Uterus (tissue), 4 donors: ENCODE measurements at places on chromosomes 13 and 19.

DNA sequence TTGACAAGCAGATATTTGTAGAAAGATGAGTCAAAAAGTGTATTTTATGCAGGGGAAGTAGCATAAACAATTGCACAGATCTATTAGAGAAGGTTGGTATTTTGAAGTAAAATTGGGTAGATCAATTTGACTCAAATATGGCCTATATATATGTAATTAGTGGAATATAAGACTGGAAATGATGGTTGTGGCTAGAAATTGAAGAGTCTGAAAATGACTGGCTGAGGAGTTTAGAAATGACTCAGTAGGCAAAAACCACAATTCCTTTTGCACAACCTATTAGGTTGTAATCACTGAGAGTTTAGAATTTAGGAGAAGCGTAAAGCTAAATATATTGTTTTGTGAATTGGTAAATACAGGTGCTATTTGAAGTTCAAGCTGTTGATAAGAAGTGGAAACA, 622.6 kb upstream of the PCDH20 start:
- DNase-seq: no peak

GRCh38 chr19:55189403-55189835, 9.3 kb upstream of the SYT5 start:
- DNase-seq: peak; percentile 31

- DNase-seq: no peak
These were observed 122.3 kb downstream of the URI1 start for GRCh38 chr19:30064348-30064699.

GRCh38 chr19:46925548-46925950, 64.8 kb downstream of the ARHGAP35 start:
- no peak for DNase-seq

DNA sequence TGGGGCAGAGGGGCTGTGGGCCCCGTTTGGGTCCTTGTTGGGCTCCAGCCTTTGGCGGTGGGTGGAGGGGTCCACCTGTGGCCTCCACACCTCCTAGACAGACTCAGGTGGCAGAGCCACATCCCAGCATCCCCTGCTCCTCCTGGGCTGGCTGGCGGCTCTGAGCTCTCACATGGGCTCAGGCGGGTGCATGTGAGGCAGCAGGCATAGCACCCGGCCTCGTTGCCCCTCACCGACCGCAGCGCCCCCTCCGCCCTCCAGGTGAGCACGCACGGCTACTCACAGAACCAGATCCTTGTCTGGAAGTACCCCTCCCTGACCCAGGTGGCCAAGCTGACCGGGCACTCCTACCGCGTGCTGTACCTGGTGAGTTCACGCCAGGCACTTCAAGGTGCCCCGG, 5.9 kb upstream of the TEKTIP1 start:
- no peak for DNase-seq

DNA sequence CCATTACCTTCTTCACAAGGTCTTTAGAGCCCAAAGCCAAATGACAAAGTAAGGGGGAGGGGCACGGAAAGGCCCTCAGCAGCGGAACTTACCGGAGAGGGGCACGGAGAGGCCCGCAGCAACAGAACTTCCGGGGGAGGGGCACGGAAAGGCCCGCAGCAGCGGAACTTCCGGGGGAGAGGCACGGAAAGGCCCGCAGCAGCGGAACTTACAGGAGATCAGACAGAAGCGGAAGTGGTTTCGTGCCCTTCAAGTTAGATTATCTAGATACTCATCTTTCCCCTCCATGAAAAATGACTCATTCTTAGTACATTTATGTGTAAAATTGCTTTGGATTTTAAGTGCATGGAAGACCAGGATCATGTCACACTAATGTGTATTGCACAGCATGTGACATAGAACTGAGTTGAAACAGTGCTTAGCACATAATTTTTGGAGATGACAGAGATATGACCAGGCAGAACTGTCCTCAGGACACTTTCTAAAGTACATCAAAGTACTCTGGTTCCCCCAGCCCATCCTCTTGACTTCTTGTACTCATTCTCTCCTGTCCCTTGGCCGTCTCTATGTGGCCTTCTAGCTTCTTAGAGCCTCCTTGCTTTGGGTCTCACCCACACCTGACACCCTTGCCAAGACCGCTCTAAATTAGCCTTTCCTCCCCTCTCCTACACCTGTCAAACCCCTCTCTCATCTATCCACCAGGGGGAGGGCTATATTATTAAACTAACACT, 25.7 kb upstream of the TPTE2 start:
- DNase-seq: no peak

GRCh38 chr13:30071969-30072817, 221.8 kb upstream of the UBL3 start:
- DNase-seq: no peak

GRCh38 chr19:28471731-28472510, 741.0 kb downstream of the UQCRFS1 start:
- no peak for DNase-seq

- no peak for DNase-seq
These were observed 19.3 kb upstream of the RAB20 start for GRCh38 chr13:110580800-110581199.

DNA sequence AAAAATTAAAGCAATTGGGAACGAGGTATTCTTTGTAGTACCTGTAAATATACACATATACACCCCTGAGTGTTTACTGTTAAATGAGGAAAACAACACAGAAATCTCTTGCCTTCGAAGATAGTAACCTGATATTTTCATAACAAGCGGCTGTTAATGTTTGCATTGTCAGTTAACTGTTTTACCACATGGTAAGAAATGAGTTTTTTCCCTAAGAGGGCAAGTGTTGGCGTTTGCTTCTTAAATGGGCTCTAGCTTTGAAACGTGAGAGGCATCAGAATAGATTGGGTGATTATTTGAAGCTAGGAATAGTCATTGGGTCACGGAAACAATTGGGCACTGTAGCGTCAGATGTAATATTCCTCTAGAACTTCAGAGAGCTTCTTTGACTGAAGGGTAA, 22.0 kb upstream of the UPF3A start:
- DNase-seq: no peak

- no peak for DNase-seq
These were observed 6.8 kb downstream of the ATP8A2 start for GRCh38 chr13:25378528-25378927.

- no peak for DNase-seq
These were observed 946.0 kb downstream of the SLITRK5 start for GRCh38 chr13:88617176-88617575.

GRCh38 chr19:32682317-32682716, 6.7 kb downstream of the RGS9BP start:
- no peak for DNase-seq

DNA sequence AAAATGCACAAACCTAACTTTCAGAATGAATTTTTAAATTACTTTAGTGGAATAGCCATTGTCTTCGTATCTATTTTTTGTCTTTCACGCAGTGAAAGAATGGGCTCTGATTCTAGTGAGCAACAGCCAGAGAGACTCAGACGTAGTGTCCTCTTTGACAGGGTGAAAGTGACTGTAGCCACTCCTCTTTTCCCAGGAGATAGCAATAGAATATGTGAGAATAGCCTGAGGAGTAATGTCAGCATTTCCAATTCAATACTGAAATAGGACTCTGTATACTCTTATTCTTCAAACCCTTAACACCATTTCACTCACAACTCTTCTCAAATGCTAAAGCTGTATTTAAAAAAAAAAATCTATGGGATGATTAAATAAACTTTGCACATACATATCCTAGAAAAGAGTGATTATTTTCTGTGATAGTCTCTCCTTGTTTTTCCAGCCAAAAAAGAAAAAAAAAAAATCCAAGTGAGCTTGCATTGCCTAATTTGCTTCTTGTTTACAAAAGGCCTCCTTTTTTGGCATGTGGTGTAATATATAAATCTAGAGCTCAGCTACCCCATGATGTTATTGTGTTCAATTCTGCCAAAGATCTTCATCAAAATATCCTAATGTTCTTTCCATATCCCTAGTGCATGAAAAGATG, 626.1 kb upstream of the SLITRK6 start:
- no peak for DNase-seq

DNA sequence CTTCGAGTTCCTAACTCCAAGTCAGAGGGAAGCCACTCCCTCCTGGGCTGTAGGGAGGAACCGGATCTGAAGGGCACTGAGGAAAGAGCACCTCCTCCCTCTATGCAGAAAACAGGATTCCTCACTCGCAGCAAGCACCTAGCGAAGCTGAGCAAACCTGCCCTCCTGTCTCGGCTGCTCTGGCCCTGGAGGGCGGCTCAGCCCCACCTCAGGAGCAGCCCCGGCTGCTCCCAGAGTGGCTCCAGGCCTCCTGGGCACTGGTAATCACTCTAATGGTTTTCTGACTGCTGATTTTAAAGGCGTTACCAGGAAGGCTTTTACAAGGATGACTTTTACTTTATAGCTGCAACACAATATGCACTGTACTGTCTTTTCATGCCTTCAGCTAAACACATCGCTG, 312.5 kb downstream of the TEX29 start:
- no peak for DNase-seq

DNA sequence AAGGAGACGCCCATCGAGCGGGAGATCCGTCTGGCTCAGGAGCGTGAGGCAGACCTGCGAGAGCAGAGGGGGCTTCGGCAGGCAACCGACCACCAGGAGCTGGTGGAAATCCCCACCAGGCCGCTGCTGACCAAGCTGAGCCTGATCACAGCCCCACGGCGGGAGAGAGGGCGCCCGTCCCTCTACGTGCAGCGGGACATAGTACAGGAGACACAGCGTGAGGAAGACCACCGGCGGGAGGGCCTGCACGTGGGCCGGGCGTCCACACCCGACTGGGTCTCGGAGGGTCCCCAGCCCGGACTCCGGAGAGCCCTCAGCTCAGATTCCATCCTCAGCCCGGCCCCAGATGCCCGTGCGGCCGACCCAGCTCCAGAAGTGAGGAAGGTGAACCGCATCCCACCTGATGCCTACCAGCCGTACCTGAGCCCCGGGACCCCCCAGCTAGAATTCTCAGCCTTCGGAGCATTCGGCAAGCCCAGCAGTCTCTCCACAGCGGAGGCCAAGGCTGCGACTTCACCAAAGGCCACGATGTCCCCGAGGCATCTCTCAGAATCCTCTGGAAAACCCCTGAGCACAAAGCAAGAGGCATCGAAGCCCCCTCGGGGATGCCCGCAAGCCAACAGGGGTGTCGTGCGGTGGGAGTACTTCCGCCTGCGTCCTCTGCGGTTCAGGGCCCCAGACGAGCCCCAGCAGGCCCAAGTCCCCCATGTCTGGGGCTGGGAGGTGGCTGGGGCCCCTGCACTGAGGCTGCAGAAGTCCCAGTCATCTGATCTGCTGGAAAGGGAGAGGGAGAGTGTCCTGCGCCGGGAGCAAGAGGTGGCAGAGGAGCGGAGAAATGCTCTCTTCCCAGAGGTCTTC, 7.1 kb downstream of the MISP start:
- no peak for DNase-seq

- no peak for DNase-seq
These were observed 151.5 kb downstream of the RGCC start for GRCh38 chr13:41608839-41609177.

DNA sequence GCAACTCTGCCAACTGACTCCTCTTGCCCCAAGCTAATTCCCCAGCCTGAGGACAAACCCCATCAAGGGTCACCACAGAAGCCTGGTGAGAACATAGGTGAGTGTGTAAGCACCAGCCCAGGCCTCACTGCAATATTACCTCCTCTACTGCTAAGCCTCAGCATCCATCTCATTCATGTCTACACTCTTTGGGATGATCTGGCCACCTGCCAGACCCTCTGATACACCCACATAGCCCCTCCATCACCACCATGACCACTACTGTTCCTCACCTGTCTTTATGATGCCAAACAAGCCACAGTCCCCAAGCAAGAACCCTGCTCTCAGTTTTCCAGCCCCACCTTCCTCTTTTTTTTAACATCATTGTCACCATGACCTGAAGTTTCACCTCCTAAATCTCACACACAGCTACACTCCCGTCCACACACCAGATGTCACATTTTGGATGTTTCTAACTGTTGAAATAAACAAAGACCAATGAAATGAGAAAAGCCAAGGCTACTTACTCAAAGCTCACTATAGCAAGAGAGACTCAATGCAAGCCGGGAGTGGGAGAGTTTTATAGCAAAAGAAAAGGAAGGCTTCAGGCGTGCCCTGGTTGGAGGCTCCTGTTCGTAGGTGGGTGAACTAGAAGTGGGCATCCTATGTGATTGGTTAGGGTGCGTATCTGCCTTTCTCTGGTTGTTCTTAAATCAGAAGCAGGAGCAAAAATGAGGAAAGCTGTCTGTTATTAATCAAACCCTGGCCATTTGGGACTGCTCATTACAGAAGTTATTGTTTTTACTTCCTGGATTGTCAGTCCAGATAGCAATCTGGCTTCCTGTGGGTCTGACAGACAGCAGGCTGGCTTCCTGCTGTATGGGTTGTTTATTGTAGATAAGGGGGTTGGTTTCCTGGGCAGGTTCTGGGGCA, 2.0 kb downstream of the ZNF792 start:
- DNase-seq: no peak

DNA sequence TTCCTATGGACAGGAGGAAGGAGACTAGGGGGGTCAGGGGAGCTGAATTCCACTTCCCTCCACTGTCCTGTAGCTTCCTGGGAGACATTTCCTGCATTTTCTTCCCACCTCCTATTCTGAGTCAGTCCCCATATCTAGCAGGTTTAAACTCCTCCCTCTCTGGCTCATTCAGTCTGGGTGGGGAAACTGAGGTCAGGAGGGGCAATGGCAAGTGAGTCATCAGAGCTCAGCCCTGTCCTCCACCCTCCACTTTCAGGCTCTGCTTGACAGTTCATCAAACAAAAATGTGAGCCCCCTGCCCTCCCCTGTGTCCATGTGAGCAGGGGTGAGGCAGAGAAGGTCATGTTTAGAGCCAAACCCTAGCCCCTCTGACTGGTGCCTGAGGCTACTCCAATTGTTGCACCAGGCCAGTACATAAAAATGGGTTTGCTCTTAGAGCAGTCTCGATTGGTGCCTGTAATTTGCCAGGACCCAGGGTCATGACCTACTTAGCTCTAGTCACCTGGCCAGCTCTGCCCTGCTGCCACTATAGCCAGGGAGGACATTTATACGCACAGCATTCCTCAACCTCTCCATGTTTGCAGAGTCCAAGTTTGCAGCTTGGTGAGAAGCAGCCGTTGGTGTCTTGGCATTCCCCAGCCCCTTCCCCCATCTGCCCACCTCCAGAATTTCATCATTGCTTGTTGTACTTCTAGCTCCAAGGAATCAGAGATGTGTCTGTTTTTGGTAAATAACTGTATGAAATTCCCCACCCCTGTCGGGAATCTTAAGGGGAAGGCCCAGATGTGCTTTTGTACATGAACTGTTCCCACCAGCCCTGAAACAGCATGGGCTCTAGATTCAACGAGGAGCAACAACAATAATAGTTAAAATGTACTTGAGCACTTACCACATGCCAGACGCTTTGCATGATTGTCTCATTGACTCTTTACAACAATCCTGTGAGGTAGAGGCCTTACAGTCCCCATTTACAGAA, 20.7 kb downstream of the SAMD4B start:
- DNase-seq: peak; percentile 54

GRCh38 chr13:21058361-21058760, 3.0 kb downstream of the LATS2 start:
- DNase-seq: no peak
